ENCODE measurements at places on chromosomes 4 and X.

DNA sequence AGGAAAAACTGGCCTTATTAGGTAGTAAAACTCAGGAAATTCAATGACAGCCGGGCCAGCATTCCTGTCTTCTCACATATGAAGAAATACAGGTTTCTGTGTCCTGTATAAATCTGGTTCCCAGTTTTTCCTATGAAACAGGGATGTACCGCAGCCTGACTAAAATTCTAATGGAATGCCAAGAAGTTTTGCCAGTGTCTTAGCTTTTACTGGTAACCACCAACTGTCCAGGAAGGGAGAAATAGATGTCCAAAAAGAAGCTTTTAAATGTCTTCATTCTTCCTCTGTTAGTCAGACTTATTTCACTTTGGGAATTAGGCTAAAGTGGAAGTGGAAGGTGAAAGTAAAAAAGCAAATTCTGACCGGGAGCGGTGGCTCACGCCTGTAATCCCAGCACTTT, 108.0 kb upstream of the TBL1X start:
- no peak for DNase-seq

DNA sequence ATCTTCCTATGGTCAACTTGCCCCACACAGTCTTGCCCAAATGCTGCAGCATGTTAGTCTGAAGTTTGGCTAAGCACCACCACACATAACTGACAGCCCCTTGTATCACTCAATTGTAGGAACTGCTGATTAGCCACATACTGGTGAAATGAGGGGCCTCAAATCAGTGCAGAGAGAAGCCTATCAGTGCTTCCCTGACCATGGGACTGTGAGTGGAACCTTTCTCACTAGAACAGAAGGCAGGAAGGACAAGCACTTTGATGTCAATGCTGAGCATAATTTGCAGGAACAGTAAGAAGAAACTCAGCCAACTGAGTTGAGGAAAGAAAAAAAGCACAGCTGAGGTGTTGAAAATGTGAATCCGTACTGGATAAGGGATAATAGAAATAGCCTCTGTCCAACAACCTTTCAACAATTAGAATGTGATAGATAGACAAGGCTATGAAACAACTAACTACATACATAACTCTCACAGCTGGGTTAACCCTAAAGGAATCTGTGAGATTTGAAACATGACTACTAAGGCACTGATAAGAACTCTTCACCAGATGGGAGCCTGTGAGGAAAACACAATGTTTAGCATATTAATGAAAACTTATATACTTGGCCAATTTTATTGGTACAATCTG, 136.6 kb upstream of the SH3RF1 start:
- peak; percentile 46 for DNase-seq

- no peak for DNase-seq
Measured at GRCh38 chrX:36388901-36389300, 469.4 kb downstream of the CFAP47 start.

GRCh38 chr4:105274504-105274903, 127.8 kb downstream of the TET2 start:
- DNase-seq: no peak

DNA sequence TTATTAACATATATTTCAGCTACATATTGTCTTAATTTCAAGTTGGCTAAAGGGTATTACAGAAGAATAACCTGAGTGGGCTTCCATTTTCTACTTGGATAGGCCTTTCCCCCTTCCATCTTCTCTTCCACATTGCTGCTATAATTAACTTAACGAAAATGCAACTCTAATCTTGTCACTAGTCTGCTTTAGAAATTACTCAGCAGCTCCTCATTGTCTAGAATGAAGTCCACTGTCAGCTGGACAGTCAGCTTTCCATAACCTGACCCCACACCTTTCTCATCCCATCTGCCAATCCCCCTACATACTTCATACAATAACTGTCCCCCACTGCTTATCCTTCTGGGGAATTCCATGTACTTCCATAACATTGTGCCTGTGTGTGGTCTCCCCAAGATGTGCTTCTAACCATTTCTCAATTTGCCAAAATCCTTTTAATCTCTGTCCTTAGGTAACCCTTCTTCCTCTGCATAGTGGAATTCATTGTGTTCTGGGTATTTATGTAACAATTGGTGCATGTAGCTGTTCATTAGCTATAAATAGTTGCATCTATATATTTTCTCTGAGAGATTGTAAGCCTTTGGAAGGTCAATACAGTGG, 4.8 kb downstream of the MND1 start:
- DNase-seq: no peak

DNA sequence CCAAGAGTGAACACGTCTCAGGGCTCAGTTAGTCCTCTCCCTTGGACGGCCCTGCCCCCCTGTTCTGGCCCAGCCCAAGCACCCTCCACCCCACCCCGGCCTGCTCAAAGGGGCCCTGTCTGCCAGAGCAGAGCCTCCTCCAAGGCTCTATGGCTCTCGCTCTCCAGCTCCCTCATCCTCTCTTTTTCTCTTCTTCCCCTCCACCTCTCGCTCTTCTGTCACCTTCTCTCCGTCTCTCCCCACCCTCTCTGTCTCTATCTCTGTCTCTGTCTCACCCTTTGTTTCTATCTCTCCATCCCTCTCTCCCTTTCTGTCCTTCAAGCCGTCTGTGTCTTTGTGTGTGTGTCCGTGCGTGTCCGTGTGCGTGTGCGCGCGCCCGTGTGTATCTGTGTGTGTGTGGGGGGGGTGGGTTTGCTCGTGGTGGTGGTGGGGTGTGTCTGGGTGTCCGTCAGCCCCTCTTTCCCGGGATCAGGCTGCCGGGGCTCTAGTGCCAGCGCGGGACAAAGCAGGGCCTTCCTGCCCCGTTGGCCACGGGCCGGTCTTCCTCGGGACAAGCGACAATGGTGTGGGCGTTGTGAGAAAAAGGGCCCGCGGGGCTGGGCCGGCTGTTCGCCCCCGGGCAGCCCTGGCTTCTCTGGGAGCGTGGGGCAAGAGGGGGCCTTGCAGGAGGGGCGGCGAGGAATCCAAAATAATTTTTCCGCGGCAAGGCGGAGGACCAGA, 8.7 kb downstream of the FRG2 start:
- no peak for DNase-seq

- no peak for DNase-seq
Measured at GRCh38 chrX:84160736-84161135, 27.3 kb downstream of the RPS6KA6 start.

GRCh38 chrX:138287205-138287877, 424.2 kb downstream of the FGF13 start:
- peak; percentile 52 for DNase-seq

- no peak for DNase-seq
Measured at GRCh38 chr4:88240297-88240714, 44.1 kb downstream of the PPM1K start.

DNA sequence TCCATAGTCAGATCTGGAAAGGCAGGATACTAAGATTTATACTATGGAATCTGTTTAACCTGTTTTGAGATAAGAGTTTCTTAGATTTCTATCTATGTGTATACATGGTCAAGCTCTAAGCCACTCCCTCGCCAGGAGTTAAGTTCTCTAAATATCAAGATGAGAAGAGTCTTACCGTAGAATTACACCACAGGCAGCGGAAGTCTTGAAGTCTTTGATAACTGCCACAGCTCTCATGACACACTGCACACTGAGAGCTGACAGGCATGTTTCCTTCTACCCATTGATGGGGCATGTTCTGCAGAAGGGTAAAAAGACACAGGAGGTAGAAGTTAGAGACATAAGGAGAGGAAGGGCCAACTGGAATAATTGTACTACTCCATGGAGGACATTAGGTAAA, 67.7 kb downstream of the DGKK start:
- no peak for DNase-seq

DNA sequence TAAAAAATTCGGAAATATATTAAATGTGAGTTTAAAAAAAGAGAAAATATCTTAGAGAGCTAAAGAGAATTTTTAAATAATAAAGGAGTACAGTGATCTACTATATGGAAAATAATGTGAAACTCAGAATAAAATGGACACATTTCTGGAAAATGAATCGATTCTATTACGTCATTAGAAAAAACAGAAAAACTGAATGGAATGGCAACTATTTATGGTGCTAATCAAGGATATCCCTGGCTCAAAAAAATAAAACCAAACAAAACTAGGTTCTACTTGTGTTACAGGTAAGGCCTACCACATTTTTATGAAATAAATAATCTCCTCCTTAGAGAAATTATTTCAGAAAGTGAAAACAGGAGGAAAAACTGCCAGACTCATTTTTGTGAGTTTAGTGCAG, 5.5 kb upstream of the SLC7A11 start:
- DNase-seq: no peak

DNA sequence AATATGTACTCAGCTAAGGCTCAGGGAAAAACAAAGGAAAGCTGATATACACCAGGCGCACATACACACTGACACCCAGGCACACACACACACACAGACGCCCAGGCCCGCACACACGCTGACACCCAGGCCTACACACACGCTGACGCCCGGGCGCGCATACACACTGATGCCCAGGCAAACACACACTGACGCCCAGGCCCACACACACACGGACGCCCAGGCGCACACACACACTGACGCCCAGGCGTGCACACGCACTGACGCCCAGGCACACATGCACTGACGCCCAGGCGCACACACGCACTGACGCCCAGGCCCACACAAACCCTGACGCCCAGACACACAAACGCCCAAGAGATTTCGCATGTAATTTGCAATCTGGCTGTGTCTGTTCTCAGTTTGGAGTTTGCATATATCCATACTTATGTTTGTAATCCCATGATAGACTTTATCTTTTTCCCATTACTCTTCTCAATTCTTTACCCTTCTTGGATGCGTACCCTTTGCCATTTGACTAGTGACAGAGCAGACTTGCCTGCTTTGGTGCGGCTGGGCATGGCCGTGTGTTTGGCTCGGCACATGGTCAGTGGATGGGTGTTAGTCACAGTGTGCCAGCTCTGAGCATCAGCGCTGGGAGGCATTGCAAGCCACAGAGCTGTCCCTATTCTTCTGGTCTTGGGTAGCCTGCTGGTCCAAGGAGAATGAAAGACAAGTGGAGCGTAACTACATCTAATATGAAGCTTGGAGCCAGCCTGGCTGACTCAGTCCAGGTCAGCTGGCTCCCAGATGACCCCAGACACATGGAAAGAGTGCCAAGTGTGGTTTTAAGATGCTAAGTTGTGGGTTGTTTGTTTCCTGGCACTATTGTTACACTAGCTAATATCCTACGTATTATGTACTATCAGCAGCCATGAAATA, 632.4 kb upstream of the ZFP42 start:
- DNase-seq: no peak

DNA sequence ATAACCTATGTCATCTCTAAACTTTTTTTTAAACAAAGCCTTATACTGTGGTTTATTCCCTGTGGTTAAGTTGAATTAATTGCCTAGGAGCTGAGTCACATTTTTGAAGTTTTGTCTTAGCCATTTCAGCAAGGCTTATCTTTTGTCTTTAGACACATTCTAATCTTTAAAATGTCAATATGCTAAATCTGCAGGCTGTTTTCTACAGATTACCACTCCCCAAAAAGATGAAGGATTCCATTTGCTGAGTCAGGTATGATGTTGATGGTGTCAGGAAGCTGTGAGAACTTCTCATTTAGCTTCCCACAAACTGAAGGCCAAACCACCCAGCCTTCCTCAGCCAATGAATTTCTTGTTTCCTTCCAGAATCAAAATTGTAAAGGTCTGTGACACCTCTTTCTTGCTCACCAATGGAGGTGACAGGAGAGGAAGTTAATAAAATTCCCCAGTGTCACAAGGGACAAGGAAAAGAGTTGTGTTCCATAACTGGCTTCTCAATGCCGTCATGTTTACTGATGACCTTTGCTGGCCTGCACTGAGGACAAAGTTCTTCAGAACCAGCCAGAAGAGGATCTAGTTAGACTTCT, 3.7 kb upstream of the CXCL6 start:
- DNase-seq: no peak

GRCh38 chr4:145171911-145172310, 8.5 kb downstream of the OTUD4 start:
- no peak for DNase-seq

GRCh38 chr4:83316459-83317165, 18.0 kb downstream of the HPSE start:
- DNase-seq: no peak

- no peak for DNase-seq
Measured at GRCh38 chr4:150619042-150619441, 37.1 kb downstream of the MAB21L2 start.

- no peak for DNase-seq
Measured at GRCh38 chr4:1623400-1623799, 60.7 kb downstream of the FAM53A start.

GRCh38 chr4:99300934-99301333, 10.1 kb upstream of the ADH1A start:
- DNase-seq: no peak

GRCh38 chr4:183766140-183766539, 107.0 kb downstream of the TRAPPC11 start:
- no peak for DNase-seq

DNA sequence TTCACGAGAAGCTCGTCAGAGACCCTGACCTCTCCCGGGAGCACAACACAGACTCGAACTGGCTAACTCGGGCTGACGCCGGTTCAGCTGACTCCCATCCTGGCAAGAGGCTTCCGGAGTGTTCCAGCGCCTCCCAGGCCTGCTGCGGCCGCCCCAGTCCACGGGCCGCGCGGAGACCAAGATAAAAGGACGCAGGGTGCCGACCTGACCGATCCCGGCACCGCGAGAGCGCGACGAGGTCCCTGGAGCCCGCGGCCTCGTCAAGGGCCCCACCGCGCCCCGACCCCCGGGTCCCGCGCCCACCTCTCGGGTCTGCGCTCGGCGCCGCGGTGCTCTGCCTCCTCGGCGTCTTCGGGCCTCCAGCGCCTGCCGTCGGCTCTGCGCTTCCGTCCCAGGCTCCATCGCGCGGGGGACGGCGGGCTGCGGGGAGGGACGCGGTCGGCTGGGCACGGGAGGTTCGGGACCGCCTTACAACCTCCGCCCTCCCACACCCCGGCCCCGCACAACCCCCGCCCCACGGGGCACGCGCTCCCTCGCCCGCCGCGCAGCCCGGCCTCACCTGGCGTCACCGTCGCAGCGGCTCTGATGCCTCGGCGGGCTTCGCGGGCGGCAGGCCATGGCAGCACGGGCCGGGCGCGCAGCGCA, 426 bp downstream of the SLBP start:
- peak; percentile 75 for DNase-seq

- no peak for DNase-seq
Measured at GRCh38 chr4:46820154-46820553, 88.9 kb downstream of the COX7B2 start.

GRCh38 chrX:24575496-24575895, 71.7 kb downstream of the PCYT1B start:
- DNase-seq: no peak

DNA sequence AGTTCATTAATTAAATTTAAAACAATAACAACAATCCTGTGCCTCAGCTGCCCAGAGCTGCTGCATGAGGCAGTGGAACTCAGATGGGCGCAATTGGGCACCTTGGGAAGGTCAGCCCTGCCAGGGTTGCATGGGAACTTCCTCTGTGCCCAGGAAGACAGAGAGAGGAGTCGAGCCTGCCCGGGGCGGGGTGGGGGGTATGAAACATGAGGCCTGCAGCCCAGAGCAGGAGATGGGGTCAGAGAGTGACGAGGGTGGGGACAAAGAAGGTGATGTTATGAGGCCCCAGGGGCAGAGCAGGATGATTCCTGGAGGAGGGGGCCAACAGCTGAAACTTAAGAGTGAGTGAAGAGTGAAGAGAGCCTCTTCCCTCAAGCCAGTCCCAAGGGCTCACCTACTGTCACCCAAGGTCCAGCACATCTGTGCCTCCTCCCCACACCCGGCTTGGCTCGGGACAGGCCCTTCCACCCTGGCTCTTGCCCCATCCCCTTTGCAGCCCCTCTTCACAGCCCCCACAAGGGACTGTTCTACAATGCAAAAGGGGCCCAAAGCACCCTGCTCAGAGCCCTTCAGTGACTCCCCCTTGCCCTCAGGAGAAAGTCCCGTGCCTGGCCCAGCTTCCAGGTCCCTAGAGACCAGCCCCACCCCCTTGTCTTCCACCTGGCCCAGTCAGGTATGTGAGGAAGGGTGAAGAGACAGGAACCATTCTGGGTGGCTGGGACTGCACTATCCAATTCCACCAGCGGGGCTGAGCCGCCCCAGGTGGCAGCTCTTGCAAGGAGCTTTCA, 31.4 kb downstream of the HMX1 start:
- DNase-seq: peak; percentile 78

All from endodermal cell (in vitro differentiated cells).